ENCODE measurements at places on chromosomes 3 and 15. TPM values are rescaled to one million over a fixed set of nuclear protein-coding genes. Genes with fewer than 3 reads are reported as not detected.

PIGB gene
- 1.0 TPM for total RNA-seq

MYZAP gene
- total RNA-seq, result 5.6 TPM

SLC38A3 gene
- total RNA-seq, result 7.5 TPM

ILDR1 gene
- total RNA-seq, result not detected

DNA sequence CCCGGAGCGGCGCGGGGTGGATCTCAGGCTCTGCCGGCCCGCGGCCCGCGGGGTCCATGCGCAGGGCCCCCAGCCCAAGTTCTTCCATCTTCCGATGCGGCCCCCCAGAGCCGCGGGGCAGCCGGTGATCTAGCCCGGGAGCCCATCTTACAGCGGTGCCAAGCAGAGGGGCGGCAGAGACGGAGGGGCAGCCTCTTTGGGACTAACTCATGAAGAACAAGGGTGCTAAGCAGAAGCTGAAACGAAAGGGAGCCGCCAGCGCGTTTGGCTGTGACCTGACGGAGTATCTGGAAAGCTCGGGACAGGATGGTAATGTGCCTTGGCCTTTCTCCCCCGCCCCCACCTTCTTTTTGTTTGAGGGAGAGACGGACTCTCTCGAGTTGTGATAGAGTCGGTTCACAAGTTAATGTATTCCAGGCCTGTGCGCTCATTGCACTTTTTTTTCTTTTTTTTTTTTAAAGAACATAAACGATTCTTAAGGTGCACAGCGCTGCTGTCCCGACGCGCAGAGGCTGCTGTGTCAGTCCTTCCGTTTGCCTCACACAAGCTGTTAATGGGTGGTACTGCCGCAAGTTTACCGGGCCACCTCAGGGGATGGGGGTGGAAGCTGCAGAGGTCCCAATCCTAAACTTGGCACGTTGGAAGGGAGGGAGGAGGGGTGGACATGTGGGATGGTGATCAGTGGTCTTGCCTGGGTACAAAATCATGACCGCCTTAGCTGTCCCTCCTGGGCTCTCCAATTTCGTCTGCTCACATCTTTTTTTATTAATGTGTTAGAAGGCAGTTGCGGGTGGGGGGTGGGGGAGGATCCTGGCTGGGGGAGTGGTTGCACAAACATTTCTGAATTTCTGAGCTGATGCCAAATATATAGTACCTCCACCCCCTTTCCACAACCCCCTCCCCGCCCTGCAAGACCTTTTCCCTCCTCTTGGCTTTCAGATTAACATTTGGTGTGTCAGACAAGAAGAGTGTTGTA is 801 bp downstream of the ARHGAP31 start:
- DNase-seq, result peak; percentile 31

TRPM1 gene
- not detected for total RNA-seq

CSPG5 gene
- 0.32 TPM for total RNA-seq

DNA sequence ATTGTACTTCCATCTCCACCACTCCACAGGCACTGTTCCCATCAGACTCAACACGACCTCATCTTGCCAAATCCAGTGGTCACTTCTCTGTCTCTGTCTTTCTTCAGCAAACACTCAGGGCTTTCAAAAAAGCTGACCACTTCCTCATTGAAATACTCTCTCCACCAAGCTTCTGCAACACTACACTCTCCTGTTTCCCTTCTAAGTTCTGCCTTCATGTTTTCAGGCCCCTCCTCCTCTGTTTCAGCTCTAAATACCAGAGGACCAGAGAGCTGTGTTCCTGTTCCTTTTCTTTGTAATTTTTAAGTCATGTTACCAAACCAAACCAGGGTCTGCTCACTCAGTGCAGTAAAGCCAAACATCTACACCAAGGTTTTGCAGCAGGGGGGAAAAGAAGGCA is 33.8 kb upstream of the ACP3 start:
- no peak for DNase-seq

- DNase-seq, result no peak
Observed at GRCh38 chr3:79586232-79586631, 181.6 kb downstream of the ROBO1 start.

CRELD1 gene
- total RNA-seq, result 28.5 TPM

- DNase-seq, result peak; percentile 82
Observed at GRCh38 chr15:80059786-80060355, 395 bp downstream of the ZFAND6 start.

DNA sequence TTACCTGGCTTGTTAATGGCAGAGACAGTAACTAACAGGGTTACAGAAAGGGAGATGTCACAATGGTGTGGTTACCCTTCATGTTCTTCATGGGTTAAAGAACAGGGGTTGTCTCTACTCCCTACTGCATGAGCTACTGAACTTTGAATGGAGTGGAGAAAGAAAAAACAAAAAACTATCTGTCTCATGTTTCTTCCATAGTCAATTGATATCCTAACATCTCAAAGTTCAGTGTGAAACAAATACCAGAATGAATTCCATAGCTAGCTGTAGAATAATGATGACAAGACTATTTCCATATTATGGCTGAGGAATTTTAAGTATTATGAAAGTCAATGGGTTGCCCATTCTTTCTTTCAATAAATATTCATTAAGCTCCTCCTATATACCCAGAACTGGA is 161.3 kb upstream of the LPP start:
- DNase-seq, result no peak

DNA sequence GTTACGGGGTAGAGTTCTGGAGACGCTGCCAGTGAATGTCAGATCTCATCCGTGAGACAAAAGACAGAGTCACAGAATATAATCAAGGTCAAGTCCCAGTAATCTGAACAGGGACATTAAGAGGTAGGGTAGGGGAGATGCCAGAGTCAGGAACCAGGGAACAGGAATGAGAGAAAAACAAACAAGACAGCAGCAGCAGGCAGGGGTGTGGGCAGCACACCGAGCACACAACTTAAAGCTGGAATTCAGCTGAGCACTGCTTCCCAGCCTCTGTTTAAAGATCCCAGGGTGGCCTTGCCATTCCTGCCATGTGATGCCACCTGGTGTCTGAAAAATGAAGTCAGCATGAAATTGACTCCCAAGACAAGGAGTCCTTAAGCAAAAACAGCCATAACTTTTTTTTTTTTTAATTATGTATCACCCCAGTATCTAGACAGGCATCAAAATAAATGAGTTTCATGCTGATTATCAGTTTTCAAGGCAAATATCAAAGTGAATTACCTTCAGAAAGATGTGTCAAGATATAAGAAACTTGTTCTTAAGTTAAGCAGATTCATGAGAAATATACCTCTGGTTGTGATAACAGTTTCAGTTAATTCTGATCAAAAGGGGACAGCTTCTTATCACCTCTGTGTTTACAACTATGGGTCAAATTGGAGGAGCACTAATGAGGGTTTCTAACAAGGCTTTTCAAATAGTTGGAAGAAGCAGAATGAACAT is 203.7 kb downstream of the SLC9A9 start:
- DNase-seq, result no peak

- no peak for DNase-seq
Observed at GRCh38 chr15:91860498-91860897, 7.0 kb downstream of the SLCO3A1 start.

DNA sequence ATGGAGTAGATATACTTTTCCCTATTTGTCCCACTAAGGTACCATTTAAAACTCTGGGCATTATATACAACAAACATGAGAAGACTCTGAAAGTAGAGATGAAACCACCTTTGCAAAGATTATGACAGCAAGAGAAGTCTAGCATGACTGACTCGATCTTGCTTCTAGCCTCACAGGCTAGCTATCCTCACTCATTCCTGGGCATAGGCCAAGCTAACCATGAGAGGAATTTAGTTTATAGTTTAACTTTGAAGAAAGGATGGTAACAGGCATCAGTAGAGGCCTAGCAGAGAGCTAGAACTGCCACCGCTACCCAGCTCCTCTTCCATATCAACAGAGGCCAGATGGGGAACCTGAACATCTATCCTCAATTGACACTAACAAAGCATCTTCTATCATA is 63.5 kb upstream of the FSIP1 start:
- no peak for DNase-seq

- DNase-seq, result no peak
Observed at GRCh38 chr3:44555723-44556122, 730 bp downstream of the ZKSCAN7 start.

DNA sequence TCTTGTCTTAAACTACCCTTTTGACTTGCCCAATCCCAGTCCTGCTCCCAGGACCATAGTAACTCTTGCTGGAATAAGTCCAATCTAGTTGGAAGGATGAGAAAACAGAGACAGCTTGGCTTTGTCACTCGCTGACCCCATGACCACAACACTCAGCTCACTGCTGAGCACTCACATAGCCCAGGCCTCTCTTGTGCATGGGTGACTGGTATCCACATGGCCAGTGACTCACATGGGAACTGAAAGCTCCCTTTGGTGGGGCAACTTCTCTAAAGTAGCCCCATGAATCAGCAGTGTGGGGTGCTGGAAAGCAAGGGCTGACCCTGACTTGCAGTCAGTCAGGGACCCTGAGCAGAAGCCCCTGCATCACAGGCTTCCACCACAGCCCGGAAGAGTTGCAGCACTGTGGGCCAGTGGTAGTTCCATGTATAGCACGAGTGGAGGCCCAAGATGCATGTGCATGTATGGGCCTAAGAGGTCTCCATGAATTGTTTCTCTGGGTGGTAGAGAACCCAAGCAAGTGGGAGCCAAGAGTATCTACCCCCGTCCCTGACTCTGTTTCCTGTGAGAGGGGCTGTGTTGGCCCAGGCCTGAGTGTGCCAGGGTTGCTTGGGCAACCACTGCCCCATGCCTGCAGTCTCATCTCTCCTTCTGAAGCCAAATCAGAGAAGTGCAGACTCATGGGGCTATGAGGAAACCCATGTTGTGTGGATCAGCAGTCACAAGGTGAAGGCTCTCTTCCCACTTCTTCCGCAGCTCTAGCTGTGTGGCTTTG is 62.1 kb upstream of the XCR1 start:
- DNase-seq, result peak; percentile 72

TRH gene
- not detected for total RNA-seq

SLC2A2 gene
- total RNA-seq, result not detected

DNA sequence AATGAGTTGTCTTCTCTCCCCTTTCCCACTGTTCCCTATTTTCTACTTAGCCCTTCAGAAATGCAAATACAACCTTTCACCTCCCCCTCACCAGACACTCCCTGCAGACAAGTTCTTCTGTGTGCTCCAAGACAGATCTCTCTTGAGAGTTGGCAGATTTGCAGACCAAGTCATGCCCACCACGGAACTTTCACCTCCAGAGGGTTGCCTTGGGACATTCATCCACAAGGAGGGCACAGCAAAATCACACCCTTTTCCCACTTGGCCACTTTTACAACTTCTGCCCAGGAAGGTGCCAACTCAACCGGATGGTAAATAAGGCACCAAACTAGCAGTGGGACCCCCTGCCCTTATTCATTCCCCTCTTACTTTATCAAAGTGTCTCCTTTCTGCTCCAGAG is 53.5 kb downstream of the SLC30A4 start:
- no peak for DNase-seq

GPR15 gene
- not detected for total RNA-seq

DNA sequence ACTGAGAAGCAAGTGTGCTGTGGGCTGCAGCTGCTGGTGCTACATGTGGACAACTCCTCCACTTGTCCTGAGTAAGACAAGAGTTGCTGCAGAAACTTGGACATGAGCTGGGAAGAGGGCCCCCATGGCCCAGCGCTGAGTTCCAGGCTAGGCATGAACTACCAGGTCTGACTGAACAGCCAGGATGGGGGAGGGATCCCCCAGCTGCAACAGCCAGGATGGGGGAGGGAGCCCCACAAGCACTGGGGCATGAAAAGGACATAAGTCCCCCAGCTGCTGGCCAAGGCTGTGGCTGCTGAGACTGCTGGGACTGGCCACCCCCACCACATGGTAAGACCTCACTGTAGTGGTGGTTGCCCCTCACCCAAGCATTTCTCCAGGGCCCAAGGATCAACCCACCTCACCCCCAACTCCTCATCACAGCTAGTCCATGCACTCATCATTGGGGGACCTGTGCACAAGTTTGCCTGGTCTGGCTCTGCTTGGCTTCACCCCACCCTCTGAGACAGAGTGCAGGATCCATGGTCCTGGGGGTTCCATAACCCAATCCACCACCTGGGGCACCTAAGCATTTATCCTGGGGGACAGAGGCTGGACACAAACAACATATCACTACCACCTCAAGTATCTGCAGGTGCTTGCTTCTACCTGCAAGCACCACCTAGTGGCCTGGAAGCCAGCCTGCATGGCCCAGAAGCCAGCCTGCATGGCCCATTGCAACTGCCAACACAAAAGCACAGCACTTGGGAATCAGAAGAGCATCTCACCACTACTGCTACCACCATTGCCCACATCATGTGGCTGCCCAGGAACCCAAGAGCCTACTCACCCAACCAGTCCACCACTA is 84.5 kb upstream of the STT3B start:
- no peak for DNase-seq

UACA gene
- 151 TPM for total RNA-seq

C15orf39 gene
- 4.6 TPM for total RNA-seq

NECTIN3 gene
- total RNA-seq, result 5.0 TPM

- DNase-seq, result no peak
Observed at GRCh38 chr3:53536282-53536681, 41.9 kb downstream of the CACNA1D start.

- no peak for DNase-seq
Observed at GRCh38 chr3:176611703-176612102, 585.6 kb downstream of the TBL1XR1 start.

DNA sequence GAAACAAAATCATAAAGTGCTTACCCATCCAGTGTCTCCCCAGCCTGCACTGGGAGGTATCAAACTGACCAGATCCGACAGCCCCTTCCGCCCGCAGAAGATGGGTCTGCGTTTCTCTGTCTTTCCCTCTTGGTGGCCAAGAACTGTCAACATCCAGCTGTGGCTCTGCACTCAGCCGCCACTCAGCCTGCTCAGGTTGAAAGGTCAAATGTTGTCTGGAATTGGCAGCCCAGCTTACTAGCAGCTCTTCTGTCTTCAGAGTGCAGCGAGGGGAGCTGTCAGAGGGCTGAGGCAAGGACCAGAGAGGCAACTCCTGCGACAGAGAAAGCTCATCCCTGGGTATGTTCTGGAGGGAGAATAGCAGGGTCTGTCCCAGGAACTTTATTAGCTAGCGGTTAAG is 45.4 kb downstream of the GOLGA6L2 start:
- DNase-seq, result no peak

DNA sequence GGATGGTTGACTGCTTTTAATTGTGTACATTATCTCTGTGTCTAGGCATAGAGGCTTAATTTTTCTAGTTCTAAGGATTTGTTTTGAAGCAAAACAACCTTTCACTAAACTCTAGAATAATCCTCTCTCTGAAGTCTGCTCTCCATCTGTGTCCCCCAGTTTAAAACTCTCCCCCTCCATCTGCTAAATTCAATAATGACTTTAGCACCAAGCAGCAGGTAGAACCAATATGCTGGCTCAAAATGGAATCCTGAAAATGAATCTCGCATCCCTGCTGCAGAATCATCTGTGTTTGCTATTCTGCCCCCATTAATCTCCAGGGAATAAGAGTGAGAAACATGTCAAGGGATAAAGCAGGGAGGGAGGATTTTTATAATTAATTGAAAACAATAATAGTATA is 111.8 kb downstream of the TUSC7 start:
- no peak for DNase-seq

Measured in psoas muscle (tissue), 8 donors.